Parietal lobe (tissue), 2 donors: ENCODE measurements at places on chromosomes 6 and 20. TPM values are rescaled to one million over a fixed set of nuclear protein-coding genes. Genes with fewer than 3 reads are reported as not detected.

Gene BPIFB4
- total RNA-seq: not detected

Gene PSMB8
- total RNA-seq: 2.5 TPM

Gene PRDM13
- total RNA-seq: not detected

Gene RIPPLY2
- 11.3 TPM for total RNA-seq

Gene COL12A1
- 67.3 TPM for total RNA-seq

Gene CBLN4
- 2.8 TPM for total RNA-seq

Gene DPPA5
- not detected for total RNA-seq

Gene BCAS4
- 12.5 TPM for total RNA-seq

Gene POU5F1
- total RNA-seq: not detected

Gene ZSCAN12
- total RNA-seq: 22.8 TPM

Gene OOEP
- total RNA-seq: not detected

Gene HMGCLL1
- total RNA-seq: 43.5 TPM

Gene RIMS1
- 242 TPM for total RNA-seq

Gene FERMT1
- 2.8 TPM for total RNA-seq

Gene SRMS
- total RNA-seq: not detected

Gene HLA-DOA
- 0.31 TPM for total RNA-seq

Gene DCDC2
- total RNA-seq: 1.3 TPM

Gene DEFB132
- not detected for total RNA-seq

Gene CALHM4
- not detected for total RNA-seq

Gene HCRTR2
- total RNA-seq: 14.1 TPM

Gene C6orf15
- total RNA-seq: not detected
